CD4-positive, alpha-beta T cell treated with Interferon gamma for 1 hour (primary cell): ENCODE measurements at places on chromosomes 4 and X.

- DNase-seq, result no peak
Measured at GRCh38 chrX:86507331-86507730, 359.1 kb downstream of the DACH2 start.

DNA sequence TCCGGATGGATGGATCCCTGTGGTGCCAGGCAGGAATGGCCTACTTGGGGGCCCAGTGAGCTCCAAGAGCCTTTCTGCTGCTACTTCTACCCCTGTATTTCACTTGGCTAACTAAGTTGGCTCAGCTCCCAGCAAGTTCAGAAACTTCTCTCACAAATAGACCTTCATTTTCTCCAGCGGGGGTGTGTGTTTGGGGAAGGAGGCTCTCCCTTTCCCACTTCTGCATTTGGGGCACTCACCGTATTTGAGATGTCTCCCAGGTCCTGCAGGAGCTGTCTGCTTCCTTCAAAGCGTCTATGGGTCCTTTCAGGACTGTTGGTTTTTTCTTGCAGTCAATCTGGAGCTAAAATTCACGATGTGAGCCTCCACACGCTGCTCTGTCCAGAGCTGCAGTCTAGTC, 197.7 kb downstream of the SPANXN3 start:
- no peak for DNase-seq

DNA sequence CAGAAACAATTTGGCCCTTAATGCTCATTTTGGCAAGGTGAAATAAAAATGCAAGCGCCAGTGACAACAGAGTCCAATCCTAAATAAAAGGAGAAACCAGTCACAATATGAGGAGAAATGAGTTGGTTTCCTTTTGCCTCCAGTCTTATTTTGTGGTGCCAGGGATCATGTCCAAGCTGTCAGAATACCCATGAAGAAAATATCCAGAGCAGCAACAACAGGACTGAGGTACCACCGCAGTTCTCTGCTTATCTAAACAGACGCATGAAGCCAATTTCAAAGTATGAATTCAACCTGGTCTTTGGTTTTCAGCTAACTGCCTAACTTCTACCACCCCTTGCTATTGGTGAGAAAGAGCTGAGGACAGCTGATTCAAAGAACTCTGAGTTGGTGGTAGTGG, 199.9 kb upstream of the MAGEB2 start:
- no peak for DNase-seq

DNA sequence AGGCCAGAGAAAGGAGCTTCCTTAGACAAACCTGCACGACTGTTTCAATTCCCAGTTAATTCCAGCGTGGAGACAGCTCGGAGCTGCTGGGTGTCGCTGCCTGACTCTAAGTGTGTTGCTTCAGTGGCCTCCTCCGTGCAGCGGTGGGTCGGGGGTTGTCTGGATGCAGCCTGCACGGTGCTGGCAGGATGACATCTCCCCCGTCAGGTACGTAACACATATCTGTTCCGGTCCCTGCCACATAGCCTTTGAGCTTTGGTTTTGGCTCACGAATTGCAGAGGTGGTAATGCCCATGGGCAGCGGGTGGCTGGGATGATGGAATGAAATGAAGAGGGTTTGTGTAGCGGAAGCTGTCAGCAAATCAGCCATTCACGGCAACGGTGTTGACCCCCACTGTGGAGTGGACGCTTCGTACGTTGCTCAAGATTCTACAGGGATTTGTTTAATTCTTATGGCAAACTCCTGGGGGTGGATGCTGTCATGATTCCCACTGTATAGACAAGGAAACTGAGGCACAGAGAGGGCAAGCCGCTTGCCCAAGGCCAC, 33.7 kb upstream of the HMX1 start:
- DNase-seq, result no peak

GRCh38 chrX:2550328-2551020, 49.7 kb upstream of the DHRSX start:
- no peak for DNase-seq

DNA sequence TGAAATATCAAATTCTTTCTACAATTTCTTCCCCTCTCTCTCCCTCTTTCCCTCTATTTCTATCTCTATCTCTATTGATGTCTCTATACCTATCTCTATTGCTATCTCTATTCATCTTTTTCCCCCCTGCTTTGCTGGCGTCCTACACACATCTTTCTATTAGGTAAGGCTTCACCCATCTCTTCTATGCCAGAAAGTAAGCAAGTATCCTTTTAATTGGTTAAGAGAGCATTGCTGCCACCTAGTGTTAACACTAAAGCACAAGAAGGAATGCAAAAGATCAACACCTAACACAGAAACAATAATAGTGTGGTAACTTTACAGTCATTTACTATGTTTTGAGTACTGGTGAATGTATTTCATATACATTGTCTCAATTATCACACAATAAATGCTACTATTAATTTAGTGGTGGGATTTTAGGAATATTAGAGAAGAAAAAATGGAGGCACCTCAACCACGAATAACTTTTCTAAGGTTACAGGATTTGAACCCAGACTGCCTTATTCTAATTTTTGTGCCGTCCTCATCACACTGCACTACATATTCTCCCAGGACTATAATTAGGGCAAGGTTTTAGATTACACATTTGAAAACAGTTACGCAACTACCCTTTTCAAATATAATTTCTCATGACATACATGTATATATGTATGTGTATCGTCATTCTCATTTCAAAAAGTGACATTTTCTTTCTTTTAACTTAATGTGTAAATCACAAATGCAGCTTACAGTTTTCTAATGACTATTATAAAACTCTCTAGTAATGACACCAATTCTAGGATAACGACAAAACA, 3.7 kb upstream of the C4orf36 start:
- DNase-seq, result no peak

GRCh38 chr4:88333741-88334405, 44.8 kb upstream of the HERC6 start:
- DNase-seq, result no peak

GRCh38 chr4:5750052-5750945, 39.3 kb downstream of the EVC start:
- no peak for DNase-seq

- DNase-seq, result no peak
Measured at GRCh38 chrX:4588466-4588865, 875.0 kb upstream of the PRKX start.

- no peak for DNase-seq
Measured at GRCh38 chr4:14434483-14434882, 567.8 kb upstream of the CPEB2 start.

DNA sequence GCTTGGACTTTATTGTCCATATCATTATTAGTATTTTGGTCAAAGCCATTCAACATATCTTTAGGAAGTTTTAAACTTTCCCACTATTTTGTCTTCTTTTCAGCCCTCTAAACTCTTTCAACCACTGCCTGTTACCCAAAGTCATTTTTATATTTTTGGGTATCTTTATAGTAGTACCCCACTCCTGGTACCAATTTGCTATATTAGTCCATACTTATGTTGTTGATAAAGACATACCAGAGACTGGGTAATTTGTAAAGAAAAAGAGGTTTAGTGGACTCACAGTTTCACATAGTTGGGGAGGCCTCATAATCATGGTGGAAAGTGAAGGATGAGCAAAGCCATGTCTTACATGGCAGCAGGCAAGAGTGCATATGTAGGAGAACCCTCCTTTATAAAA, 271.4 kb downstream of the KLHL4 start:
- DNase-seq, result no peak

- no peak for DNase-seq
Measured at GRCh38 chr4:7988437-7988836, 48.8 kb upstream of the AFAP1 start.

- DNase-seq, result no peak
Measured at GRCh38 chrX:100647739-100648138, 3.7 kb downstream of the SRPX2 start.

- DNase-seq, result no peak
Measured at GRCh38 chrX:85977218-85977617, 70.1 kb downstream of the CHM start.

DNA sequence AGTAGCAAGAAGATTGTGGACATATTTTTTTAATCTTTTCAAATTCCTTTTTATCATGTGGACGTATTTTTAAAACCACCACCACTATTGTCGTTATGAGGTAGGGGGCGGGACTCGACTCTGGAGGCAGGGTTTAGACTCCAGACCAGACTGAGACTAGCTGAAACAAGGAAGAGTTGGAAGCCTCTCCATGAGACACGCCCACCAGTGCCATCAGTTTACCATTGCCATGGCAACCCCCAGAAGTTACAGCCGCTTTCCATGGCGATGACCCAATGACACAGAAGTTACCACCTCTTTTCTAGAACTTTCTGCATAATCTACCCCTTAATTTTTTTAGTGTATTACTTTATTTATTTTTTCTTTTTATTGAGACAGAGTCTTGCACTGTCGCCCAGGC, 8.7 kb downstream of the MRFAP1 start:
- no peak for DNase-seq

GRCh38 chr4:35963383-35963782, 280.9 kb downstream of the ARAP2 start:
- no peak for DNase-seq

- no peak for DNase-seq
Measured at GRCh38 chr4:1463088-1463926, 57.1 kb upstream of the NKX1-1 start.

DNA sequence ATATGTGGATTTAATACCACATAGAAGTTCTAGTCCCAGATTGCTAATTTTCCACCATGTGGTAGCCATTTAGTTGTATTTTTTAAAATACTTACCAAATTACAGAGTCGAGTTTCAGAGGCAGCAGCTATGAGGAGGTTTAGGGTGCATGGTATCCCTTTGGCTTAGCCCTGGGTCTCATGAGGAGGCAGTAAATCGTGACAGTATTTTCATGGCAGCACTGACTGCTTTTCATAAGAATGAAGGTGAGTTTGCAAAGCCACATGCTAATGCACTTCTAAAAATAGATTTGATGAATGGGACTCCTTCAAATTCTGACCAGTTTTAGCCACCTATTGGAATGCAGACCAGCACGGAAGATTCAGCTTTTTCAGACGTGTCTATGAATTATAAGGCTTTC, 114.0 kb upstream of the FRG1 start:
- no peak for DNase-seq

GRCh38 chr4:107755841-107756356, 35.9 kb upstream of the PAPSS1 start:
- no peak for DNase-seq
